ENCODE measurements at places on chromosomes 5 and 9.

GRCh38 chr9:93699650-93700049 lies 123.3 kb downstream of the PHF2 start:
- no peak for DNase-seq

- no peak for DNase-seq
Measured at GRCh38 chr9:102354041-102354440, 615.6 kb upstream of the GRIN3A start.

DNA sequence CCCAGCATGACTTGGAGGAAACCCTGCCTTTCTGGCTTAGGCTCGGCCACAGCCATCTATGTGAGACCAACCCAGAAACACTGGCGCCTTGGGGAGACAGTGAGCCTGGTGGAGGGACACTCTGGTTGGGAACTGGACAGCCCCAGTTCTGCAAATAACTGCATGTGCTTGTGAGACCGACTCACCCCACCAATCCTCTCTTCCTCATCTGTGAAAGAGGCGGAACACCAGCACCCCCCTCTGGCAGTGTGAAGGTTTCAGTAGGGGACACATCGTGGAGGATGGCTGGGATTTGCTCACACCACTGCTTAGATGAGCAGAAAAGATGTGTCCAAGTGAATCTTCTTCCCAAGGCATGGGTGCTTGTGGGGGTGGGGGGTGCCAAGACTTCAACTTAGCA lies 43.4 kb upstream of the N4BP3 start:
- DNase-seq = no peak

DNA sequence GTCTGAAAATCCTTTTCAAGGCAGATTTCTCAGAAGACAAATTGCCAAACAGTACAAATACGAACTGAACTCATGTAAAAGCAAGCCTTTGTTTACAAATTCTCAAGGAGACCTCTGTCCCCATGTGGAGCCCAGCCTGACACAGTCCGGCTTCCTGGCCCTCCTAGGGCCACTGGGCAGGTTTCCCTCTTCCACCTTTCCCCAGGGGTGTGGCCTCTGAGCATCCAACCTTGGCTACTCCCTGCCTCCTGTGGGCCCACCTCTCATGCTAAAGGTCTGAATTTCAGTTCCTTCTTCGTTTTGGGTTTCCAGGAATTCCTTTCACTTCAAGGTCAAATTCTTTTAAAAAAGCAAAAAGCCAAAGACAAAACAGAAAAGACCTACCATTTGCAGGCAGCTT lies 10.1 kb downstream of the DAP start:
- no peak for DNase-seq
